Ureter (tissue), 1 donor: ENCODE measurements at places on chromosomes 4 and X.

GRCh38 chrX:153635788-153636668 is 11.0 kb upstream of the DUSP9 start:
- no peak for DNase-seq

- no peak for DNase-seq
These were observed 379.7 kb upstream of the FAT1 start for GRCh38 chr4:187103351-187103750.

DNA sequence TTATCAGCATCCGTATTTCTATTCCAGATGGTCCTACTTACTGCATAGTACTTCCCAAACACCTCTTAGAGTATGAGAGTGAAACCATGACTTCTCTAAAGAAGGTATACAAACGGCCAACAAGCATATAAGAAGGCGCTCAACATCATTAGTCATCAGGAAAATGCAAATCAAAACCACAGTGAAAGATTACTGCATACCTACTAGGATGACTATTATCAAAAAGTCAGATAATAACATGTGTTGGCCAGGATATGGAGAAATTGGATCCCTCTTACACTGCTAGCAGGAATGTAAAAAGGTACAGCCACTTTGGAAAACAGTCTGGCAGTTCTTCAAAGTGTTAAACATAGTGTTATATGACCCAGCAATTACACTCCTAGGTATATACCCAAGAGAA is 215.3 kb upstream of the CXorf66 start:
- no peak for DNase-seq

- no peak for DNase-seq
These were observed 138.1 kb upstream of the ZIC3 start for GRCh38 chrX:137427816-137428215.

GRCh38 chr4:168558599-168558998 is 61.7 kb downstream of the PALLD start:
- no peak for DNase-seq

DNA sequence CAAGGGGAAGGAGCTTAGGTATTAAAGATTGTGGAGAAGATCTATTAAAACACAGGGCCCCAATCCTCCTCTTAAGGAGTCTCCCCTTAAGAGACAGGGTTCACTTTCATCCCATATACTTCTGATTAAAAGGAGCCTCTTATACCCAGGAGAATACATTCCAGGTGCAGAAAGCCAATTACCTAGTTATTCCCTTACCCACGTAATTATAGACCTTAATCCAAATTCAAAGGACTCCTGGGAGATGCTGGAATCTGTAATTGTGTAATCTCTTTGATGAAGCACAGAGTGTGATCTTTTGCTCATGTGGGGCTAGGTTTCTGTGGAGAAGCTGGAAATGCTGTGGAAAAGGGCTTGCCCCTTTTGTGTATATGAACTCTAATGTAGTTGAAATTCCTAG is 1.4 kb upstream of the SEC24B start:
- DNase-seq = no peak

- DNase-seq = no peak
These were observed 243.2 kb downstream of the CPE start for GRCh38 chr4:165621983-165622382.

DNA sequence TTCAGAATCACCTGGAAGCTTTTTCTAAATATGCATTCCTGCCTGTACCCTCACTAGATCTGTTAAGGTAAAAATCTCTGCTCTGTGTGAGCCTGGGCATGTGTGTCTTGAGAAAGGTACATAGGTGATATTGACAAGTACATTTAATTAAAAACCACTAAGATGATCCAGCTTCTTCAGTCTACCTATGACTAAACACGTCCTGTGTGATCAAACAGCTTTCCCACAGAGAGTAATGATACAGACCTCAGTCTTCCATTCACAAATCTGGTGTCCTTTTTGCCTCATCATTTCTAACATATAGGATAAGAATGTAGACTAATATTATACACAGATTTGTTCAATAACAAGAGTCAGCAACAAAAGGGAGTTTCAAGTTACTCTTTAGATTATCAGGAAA is 42.6 kb downstream of the GALNT7 start:
- DNase-seq = no peak

DNA sequence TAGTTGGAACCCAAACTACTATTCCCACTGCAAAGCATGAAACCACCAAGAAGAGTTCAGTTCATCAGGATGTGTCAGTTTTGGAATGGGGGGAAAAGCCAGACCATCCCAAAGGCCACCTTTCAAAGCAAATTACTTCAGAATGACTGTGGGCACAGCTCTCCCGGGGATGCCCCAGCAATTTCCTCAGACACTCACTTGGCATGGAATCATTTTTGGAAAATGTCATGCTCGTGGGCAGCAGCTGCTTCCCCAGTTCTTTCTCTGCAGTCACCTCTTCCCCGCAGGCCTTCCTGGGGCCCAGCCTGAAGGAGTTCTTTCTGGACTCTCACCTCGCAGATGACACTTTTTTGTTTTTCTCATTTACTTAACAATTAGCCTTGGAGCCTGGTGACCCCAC is 350.3 kb downstream of the NR3C2 start:
- DNase-seq = no peak

GRCh38 chr4:3341760-3342159 is 48.9 kb downstream of the RGS12 start:
- peak; percentile 23 for DNase-seq

GRCh38 chr4:45661893-45662292 is 462.0 kb downstream of the GABRG1 start:
- no peak for DNase-seq

DNA sequence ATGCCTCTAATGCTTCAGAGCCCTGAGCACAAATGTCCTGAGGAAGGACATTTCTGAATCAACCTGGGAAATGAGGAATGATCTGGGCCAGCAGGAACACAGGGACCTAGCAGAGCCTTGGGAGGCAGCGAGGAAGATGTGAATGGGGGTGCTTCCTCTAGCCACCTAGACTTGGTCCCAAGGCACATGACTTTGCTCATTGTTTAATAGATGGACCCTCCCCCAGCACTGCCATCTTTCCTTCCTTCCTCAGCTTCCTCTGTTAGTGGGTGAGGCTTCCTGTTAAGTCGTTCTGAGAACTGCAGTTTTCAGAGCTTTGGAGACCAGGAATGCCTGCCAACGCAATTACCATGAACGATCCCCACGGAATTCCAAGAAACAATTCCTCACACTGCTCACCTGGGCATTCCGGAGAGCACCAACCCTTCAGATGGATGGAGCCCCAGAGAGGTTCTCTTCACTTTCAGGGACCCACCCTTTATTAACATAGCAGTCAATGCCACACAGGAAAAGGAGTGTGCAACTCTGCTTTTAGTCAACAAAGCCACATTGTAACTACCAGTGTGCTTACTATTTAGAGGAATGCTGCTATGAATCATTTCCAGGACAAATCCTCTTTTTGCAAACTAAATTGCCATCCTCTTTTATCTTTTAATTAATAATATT is 48.5 kb upstream of the STIM2 start:
- DNase-seq = no peak

GRCh38 chrX:154096140-154097002 is 1.1 kb downstream of the MECP2 start:
- DNase-seq = no peak

DNA sequence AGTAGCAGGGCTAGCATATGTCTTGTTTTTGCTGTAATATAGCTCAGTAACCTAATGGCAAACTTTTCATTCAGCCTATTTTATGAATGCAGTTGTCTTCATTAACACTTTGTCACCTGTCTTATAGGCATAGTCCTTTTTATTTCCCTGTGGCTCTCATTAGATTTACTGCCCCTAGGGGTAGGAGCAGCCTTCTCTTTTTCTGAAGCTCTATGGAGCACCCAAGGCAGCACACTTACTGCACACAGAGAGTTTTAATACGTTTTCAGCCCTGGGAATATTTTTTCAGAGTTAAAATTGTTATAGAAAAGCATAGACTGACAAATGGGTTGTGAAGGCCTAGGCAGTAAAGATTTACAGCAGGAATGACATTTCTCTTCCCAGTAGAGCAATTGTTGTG is 406.8 kb downstream of the TMA16 start:
- no peak for DNase-seq

DNA sequence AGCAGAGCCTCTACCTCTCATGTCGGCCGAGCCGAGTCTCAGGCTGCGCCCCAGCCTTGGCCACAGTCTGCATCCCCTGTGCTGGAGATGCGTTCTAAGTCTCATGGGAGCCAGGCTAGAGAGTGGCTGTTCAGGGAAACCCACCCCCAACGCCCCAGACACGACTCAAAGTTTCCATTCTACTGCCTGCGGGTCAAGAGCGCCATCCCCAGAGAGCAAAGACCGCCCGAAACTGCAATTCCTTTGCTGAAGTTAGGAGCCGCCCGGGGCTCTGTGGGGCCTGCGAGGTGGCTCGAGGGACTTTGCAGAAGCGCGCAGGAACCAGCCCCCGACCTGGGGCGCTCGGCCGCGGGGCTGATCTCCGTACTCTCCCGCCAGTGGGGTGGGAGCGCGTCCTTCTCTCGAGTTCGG is 10.0 kb upstream of the ELF4 start:
- no peak for DNase-seq

DNA sequence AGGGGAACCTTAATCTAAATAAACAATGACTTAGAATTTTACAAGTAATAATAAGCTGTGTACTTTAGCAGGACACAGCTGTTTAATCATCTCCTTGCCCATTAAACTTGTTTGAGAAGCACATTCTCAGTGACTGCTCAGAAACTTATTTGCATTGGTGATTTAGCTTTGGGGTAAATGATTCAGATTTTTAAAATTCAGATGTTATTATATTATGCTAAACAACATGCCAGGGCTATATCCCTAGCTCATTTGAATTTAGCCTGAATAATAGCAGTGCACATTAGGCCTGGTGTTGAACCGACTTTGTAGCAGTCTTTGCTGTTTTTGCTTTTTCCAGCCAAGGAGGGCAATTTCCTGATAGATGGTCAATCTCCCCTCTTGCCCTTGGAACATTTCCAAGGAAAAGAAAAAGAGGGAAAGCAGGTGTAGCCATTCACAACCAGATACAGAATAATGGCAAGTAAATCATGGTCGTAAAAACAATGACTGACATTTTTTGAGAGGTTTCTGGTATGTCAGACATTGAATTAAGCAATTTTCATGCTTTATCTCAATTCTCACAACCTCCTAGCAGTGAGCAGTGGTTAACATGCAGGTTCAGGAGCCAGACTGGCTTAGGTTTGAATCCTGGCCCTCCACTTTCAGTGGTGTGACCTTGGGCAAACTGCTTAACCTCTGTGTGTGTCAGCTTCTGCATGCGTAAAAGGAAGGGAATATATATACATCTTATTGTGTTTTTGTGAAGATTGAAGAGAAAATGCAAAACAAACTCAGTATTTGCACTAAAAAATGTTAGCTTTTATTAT is 16.8 kb downstream of the ARHGEF38 start:
- no peak for DNase-seq

- no peak for DNase-seq
These were observed 29.7 kb downstream of the NEK1 start for GRCh38 chr4:169582706-169583105.

GRCh38 chr4:149328161-149328560 is 487.5 kb downstream of the IQCM start:
- no peak for DNase-seq

- DNase-seq = no peak
These were observed 11.3 kb upstream of the MAGEA10 start for GRCh38 chrX:152149648-152150047.

DNA sequence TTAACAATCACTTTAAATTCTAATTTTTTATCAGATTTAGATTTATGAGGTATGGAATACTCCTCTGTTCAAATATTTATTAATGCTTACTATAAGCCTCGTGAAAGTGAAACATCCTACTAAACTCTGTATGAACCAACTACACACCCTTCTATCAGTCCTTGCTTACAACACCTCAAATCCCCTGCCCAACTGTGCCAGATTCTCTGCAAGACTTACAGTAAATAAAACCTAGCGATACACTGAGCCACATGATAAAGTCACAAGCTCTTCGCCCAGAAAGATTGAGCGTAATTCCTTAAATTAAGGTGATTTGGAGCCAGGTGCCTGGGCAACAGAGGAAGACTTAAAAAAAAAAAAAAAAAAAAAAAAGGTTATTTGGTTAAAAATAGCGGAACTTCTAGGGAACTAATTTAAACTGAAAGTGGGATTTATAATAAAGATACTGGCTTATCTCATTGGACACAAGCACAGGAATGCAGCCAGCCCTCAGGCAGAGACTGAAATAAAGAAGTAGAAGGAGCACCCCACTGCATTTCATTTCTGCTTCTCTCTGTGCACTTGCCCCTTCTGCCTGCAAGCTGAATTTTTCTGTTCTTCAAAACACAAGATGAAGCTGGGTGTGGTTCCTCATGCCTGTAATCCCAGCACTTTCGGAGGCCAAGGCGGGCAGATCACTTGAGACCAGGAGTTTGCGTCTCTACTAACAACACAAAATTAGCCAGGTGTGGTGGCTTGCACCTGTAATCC is 17.5 kb upstream of the C4orf36 start:
- DNase-seq = no peak

GRCh38 chr4:173805884-173806283 is 275.9 kb upstream of the HAND2 start:
- no peak for DNase-seq
